IPS-NIHi11 (cell line): ENCODE measurements at places on chromosomes 1 and 21.

DNA sequence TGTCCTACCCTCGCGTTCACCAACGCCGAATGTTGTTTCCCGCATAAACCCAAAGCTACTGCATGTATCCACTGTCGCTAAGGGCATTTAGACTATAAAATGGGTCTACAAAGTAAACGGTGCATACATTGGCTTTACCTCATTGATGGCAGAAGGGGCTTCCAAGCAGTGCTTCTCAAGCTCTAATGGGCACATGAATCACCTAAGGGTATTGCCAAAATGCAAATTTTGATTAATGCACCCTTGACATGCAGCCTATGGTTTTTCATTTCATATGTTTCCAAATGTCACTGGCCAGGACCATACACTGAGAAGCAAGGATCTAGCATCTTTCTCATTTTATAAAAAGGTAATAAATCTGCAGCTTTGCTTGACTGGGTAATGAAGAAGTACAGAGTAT lies 2.7 kb downstream of the OR6F1 start:
- no peak for DNase-seq

DNA sequence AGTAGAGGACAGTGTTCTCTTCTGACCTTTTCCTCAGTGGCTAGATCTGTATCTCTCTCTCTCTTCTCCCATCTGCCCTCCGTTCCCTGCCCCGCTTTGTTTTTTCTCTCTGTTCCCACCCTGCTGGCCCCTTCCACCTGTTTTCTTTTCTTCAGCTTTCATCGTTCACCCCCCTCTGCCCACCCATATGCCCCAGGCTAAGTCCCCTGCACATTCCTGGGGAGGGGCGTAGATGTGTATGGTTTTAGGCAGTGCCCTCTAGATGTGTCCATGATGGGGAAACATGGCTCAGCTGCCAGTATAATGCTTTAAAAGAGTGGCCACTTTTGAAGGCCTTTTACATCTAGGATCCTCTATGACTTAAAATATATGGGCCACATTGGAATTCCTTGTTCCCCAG lies 13.6 kb downstream of the S100A11 start:
- no peak for DNase-seq

DNA sequence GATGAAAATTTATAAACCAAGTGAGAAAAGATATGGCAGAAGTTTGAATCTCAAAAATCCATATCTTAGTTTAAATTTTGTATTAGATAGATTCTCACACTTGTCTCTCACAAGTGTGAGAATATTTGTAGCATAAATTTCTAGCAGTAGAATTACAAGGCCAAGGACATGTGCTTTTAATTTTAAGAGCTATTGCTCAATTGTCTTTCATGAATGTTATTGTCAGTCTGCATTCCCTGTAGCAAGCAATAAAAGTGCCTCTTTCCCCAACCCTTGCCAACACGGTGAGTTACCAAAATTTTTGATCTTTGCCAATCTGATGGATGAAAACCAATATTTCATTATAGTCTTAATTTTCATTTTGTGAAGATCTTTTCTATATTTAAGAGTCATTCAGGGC lies 64.0 kb downstream of the CTH start:
- DNase-seq, result no peak

- no peak for DNase-seq
Measured at GRCh38 chr1:12630946-12631530, 12.8 kb upstream of the AADACL4 start.

- DNase-seq, result no peak
Measured at GRCh38 chr21:34857122-34857713, 188.4 kb downstream of the CLIC6 start.

DNA sequence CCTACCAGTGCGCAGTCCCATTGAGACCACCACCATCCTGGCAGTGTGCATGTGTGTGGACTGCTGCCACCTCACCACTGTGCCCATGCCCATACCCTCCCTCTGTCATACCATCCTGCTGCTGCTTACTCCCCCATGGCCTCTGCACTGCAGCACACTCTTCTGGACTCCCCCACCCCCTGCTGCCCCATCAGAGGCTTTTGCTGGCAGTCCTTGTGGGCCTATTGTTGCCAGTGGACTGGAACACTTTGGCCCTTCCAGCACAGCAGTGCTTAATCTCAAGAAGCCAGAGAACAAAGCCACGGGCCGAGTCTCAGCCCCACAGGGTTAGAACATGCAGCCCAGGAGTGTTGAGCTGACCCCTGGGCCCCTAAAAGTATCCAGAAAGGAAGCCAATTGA lies 41.9 kb upstream of the IVNS1ABP start:
- peak; percentile 25 for DNase-seq

DNA sequence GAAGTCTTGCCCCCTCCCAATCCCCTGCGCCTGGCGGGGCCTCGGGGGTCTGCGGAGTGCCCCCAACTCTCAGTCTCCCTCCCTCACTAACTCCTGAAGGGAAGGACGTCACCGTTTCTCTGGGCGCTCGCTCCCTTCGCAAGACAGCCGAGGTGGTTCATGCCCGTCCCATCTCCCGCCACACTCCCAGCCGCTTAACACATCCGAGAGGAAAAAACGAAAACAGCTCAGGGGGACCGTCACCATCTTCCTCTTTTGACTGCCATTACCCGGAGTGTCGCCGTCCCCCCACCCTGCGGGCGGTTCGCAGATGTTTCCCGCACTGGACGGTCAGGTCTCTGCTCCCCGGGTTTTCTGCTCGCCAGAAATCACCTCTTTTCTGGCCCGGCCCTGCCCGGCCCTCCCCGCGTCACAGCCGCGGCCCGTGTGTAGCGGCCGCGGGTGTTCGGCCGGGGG lies 532 bp downstream of the ERO1B start:
- DNase-seq, result peak; percentile 24

DNA sequence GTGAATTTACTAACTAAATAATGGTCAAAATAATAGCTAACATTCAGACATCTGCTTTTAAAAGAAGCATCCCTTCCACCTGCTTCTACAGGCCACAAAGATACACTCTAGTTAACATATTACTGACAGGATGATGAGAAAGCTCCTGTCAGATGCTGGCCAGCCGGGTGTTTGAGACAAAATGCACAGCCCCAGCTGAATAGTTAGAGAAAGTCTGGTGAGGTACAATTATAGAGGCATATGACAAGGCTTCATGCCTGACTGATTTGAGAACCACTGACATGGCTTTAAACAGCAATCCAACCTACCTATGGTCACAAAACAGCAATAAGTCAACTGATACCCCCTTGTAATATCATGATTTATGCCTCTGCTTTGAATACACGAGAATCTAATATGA lies 137.0 kb downstream of the DENND1B start:
- DNase-seq, result no peak

GRCh38 chr21:18673789-18674188 lies 270.2 kb upstream of the TMPRSS15 start:
- no peak for DNase-seq

DNA sequence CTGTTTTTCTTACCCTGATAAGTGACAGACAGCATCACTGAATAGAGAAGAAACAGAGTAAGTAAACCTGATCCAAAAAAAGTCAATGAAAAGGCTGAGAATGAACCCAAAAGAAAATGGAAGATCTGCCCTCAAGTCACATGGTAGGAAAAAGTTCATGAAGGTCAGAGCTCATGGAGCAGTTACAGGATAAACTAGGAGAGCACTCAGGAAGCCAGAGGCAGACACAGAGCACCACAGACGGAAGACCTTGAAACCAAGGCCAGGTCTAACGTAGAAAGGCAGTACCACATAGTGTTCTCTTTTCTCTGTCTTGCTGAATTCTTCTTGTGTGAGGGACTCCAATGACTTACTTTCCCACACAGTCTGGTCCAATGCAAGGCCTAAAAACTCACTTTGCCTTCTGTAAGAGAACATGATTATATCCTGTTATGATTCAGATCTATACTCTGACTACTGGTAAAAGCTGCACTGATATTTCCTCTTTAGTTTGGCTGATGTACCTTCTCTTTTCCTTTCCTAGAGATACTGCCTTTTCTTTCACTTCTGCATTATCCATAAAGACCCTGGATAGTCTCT lies 40.8 kb downstream of the RTCA start:
- DNase-seq, result no peak

- DNase-seq, result peak; percentile 84
Measured at GRCh38 chr1:47725000-47725473, 272.1 kb downstream of the TRABD2B start.

DNA sequence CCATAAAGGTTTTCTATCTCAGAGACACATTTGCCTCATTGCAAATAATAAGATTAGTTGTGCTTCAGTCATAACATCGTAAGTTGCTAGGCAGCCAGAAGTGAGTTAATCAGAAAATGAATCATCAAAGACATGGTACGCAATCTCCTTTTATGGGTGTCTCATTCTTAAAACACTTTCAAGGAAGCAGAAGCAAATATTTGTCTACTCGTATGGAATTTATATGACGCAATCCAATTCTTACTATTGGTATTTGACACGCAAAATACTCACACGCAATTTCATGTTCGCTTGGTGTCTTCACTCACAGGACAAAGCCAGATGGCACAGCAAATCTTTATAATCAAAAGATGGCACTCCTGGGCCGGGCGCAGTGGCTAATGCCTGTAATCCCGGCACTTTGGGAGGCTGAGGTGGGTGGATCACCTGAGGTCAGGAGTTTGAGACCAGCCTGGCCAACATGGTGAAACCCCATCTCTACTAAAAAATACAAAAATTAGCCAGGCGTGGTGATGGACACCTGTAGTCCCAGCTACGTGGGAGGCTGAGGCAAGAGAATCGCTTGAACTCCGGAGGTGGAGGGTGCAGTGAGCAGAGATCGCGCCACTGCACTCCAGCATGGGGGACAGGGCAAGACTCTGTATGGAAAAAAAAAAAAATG lies 56.4 kb downstream of the HLCS start:
- no peak for DNase-seq

GRCh38 chr21:45075596-45076244 lies 1.3 kb downstream of the ADARB1 start:
- no peak for DNase-seq

GRCh38 chr1:215290018-215290417 lies 207.5 kb downstream of the KCNK2 start:
- DNase-seq, result no peak

GRCh38 chr1:203592156-203592555 lies 34.5 kb upstream of the ATP2B4 start:
- peak; percentile 74 for DNase-seq

DNA sequence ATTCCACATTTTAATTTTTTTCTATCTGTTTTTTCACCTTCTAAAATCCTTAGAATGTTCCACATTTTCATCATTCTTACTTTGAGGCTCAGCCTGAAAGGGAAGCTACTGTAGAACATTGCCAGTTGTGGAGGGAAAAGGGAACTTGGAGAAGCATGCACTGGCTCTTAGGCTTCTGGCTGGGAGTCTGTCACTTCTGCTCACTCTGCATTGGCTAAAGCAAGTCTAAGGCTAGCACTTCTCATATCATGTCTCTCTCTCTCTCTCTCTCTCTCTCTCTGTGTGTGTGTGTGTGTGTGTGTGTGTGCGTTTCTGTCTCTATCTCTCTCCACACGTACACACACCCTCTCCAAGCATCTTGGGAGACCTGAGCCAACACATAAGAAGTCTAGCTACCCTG lies 49.6 kb upstream of the ADAR start:
- DNase-seq, result no peak

DNA sequence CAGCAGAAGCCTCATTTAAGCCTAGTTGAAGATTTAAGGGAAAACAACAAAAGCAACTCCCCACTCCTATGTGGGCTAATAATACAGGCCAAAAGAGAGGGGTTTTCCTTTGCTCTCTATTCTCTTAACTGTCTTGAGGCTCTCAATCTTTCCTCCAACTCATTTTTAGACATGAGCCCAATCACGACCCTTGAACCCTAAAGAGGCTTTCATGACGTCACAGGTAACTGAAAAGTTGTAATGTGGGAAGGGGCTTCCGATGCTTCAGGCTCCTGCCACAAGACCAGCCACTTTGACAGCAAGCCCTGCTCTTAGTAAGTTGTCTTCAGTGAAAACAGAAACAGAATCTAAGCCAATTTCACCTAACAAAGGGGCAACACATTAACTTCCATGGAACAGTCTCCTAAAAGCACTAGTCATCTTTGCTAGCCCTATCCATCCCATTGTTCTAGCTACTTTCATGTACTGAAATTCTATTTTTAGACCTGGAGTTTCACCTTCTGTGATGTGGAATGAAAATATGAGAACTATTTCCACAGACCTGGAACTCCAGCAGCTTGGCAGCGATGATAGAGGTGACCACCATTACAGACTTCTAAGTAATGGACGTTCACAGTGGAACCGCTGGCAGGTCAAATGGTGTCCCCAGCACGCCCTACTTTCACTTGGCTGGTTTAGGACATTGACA lies 36.3 kb downstream of the GPR161 start:
- DNase-seq, result no peak

- DNase-seq, result no peak
Measured at GRCh38 chr1:26581287-26581651, 51.7 kb downstream of the RPS6KA1 start.

GRCh38 chr21:38037416-38037815 lies 121.2 kb upstream of the KCNJ6 start:
- no peak for DNase-seq

DNA sequence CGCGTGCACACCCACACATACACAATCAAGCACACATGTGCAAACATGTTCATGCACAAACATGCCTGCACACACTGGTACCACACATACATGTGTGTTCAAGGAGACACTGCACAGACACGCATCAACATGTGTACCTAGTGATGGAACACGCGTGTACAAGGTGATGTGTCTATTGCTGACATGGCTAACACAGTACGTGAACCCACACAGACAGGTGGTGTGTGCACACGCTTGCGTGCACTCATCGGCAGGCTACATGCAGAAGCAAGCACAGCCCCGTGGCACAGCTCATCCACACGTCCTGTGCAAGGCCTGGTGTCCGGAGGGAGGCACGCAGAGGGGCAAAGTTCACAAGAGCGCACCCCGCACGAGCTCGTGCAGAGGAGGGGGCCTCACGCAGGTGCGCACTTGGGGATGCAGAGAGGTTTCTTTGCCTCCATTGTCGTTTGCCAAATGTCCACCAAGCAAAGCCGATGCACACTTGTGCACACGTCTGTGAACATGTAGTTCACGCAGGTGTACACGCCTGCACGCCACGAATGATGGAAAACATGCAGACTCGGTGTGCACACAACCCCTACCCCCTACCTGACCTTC lies 969 bp downstream of the ACAP3 start:
- no peak for DNase-seq

GRCh38 chr1:215777370-215777925 lies 210.3 kb downstream of the KCTD3 start:
- DNase-seq, result no peak

GRCh38 chr21:38303300-38303699 lies 46.5 kb downstream of the KCNJ15 start:
- no peak for DNase-seq

GRCh38 chr1:109479901-109480300 lies 3.8 kb upstream of the ATXN7L2 start:
- no peak for DNase-seq
